Activated CD4-positive, alpha-beta T cell treated with anti-CD3 and anti-CD28 coated beads, Interleukin-2, Interleukin-6, amounts not matched to agents 100 ng/mL and 50 ng/mL, durations not matched to agents 16 hours and 8 hours (primary cell): ENCODE measurements at places on chromosomes 1 and 21.

DNA sequence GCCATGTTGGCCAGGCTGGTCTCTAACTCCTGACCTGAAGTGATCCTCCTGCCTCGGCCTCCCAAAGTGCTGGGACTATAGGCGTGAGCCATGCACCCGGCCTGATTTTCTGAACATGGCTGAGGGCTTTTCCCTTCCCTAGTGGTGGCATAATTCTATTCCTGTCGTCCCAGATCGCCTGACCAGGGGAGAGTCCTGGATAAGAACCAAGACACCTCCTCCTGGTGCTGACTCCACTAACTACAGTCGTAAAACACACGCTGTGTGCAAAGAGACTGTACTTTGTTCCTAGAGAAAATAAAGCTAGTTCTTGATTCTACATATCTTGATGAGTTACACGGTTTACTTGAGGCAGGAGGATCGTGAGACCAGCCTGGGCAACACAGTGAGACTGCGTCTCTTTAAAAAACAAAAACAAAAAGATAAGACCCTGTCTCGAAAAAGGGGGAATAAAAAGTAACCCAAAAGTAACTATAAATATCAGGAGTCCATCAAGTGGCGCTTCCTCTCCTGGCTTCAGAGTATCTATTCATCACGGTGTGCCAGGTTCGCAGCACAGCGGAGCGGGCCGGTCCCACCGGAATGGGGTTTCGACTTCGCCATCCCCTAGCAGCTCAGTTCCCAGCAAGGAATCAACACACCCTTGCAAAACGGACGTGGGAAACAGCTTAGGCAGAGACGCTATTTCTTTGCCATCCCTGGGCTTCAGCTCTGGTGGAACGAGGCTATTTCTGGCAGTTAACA is 973 bp downstream of the SDF4 start:
- peak; percentile 36 for DNase-seq

GRCh38 chr1:230919207-230919606 is 50.9 kb upstream of the C1orf198 start:
- no peak for DNase-seq

DNA sequence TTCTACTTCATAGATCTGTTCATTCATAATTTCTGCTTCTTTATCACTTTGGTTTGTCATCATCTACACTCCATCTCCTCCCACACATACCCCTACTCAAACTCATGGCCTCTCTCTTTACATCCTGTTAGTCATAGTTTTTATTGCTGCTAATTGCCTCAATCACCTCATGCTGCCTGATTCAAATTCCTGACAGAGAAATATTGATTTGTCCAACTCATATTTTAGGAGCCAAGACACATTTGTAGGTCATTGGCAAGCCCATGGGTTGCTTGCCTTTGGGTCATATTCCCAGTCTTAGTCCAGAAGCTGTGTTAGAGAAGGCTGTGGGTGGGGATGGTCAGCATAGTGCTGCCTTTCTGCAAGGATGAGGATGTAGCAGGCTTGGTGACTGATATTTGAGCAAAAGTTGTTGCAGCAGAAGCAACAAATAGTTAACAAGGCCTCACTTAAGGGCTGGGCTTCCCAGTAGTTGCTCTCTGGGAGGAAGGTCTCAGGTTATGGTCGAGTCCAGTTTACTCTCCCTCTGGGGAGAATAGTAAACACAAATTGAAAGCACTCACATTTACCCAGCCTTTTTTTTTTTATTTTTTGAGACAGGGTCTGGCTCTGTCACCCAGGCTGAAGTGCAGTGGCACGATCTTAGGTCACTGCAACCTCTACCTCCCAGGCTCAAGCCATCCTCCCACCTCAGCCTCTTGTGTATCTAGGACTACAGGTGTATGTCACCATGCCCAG is 22.4 kb upstream of the EPS15 start:
- no peak for DNase-seq

GRCh38 chr1:164863056-164863455 is 304.1 kb downstream of the PBX1 start:
- no peak for DNase-seq

DNA sequence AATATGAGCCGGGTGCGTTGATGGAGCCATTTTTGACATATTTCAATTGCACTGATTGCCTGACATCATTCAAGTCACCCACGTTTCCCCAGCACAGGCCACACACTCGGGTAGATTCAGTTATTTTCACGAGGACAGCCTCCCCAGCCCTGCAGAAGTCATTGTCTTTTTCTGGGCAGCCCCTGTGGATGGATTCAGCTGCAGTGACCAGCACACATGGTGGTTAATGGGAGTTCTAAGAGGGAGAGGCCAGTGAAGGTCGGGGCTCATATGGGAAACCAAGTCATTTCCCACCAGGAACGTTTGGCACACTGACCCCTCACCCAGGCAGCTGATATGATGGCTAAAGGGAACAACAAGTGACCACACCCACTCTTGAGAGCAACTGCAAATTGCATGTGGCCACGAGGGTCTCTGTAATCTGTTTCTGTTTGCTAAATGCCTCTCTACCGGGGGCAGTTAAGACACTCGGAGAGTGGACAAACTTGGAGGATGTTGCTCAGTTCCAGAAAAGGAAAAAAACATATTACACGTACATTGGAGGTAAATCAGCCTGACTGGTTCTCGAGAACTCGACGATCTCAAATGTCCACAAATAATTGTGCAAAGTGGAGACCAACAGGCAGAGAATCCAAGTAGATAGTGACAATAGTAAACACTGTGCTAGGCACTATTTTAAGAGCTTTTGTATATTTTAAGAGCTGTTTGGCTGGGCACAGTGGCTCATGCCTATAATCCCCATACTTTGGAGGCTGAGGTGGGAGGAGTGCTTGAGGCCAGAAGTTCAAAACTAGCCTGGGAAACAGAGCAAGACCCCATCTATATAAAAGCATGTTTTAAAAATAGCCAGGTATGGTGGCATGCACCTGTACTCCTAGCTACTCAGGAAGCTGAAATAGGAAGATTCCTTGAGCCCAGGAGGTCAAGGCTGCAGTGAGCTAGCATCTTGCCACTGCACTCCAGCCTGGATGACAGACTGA is 167.2 kb upstream of the IRF2BP2 start:
- no peak for DNase-seq

DNA sequence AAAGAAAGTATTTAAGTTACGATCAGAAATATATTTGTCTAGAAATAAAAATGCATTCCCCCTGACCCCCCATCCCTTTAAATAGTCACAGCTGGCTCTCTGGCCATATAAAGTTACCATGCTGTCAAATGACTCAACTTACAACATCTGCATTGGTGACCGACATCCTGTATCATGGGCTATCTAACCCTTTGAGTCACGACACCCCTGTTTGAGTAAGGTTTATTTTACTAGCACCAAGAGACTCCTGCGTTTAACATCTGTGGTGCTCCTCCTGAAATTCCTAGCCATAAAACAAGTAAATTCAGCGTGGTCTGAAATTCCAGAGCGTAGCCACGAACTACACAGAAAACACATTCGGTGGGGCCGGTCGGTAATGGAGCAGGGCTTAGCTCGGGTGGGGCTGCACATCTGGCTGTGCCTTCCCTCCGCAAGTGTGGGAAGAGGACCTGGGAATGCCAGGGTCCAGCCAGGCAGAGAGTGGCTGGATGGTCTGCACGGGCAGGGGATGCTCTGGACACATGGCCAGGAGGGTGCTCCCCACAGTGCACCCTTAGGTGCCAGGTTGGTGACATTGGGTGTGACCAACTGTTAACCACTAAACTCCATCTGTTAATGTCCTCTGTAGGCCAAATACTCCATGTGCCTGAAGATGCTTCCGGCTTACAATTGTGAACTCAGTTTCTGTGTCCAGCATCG is 53.0 kb upstream of the CLDN14 start:
- DNase-seq, result no peak

DNA sequence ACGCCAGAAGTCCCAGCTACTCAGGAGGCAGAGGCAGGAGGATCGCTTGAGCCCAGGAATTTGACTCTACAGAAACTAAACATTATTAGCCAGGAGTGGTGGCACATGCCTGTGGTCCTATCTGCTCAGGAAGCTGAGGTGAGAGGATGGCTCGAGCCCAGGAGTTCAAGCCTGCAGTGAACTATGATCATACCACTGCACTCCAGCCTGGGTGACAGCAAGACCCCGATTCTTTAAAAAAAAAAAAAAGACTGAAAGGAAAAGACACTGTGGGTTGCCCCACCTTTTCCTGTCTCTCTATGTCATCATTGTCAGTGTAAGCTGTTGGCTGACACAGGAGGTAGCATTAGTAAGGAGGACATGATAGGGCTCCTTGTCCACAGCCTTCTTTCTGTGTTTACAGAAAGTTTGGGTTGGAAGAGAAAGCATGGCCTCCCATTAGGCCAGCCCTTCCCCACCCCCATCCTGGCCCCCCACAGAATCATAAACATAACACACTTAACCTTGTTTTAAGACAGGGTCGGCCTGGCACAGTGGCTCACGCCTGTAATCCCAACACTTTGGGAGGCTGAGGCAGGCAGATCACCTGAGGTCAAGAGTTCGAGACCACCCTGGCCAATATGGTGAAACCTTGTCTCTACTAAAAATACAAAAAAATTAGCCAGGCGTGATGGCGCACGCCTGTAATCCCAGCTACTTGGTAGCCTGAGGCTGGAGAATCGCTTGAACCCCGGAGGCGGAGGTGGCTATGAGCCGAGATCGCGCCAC is 20.6 kb upstream of the RCAN3 start:
- DNase-seq, result peak; percentile 58

GRCh38 chr1:1629430-1630190 is 2.4 kb upstream of the MMP23B start:
- DNase-seq, result peak; percentile 64

GRCh38 chr21:19523746-19524145 is 1120.2 kb upstream of the TMPRSS15 start:
- DNase-seq, result no peak

DNA sequence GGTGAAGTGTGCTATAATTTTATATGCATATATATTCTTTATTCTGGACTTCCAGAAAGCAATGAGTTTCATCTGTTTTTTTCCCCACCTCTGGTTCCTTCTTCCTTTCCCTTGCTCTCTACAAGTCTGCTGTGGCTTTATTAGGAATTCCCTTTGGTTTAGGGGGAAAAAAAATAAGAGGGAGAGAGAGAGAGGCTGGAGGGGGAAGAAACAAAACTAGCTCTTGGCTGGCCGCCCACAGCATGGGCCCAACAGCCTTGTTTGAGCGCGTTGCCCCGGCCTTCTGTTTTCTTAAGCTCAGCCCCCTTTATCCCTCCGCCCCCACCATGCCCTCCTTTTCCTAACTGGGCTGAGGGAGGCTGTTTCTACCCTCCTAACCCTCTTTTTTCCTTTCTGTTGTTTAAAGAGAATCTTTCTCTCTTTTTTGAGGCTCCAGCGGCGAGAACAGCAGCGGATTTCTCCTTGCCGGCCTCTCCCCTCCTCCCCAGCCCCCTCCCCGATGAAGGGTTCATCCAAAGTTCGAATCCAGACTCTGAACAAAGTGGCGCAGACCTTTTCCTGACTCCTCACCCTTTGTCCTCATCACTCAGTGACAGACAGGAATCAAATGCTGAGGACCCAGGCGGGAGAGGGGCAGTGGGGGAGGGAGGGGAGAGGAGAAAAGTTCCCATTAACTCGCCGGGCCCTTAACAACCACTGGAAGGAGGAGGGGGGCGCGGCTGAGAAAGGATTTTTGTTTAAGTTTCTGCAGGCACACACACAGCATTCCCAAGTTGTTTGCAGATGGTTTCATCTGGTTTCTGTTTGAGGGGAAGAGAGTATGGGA is 29.7 kb downstream of the PBX1 start:
- DNase-seq, result no peak

- no peak for DNase-seq
Observed at GRCh38 chr1:157562515-157562914, 10.2 kb upstream of the FCRL5 start.

GRCh38 chr21:25871566-25871965 is 136.8 kb downstream of the GABPA start:
- DNase-seq, result no peak

GRCh38 chr1:24199291-24199900 is 12.3 kb upstream of the IFNLR1 start:
- DNase-seq, result peak; percentile 80

DNA sequence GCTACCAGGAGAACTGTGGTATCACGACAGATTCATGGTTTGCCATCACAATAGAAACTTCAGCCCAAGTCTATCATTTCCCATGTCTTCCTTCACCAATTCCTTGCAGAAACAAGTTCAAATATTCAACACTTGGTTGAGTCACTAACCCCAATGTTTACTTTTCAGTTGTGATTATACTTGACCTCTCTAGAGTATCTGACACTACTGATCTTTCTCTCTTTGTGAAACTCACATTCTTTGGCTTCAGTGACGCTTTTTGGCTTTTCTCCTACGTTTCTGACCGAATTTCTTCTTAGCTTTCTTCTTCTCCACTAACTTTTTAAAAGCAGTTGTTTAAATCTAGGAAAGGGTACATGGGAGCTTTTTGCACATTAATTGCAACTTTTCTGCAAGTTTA is 48.8 kb upstream of the HMGB4 start:
- no peak for DNase-seq

DNA sequence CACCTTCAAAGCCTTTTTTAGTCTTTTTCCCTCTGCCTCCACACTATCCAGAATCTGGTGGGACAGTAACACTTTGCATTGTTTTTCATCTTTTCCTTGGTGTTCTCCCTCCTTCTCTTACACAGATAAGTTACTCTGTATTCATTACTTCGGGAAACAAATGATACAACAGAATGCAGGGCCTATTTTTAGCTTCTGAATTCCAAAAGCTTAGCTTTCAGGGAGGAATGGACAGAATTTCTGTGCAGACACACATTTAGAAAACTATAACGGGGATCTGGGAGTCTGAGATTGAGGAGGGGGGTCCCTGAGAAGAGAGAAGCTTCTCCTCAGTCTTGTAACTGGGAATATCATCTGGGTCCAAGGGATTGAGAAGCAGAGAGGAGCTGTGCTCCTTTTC is 3.5 kb upstream of the STK40 start:
- DNase-seq, result no peak

DNA sequence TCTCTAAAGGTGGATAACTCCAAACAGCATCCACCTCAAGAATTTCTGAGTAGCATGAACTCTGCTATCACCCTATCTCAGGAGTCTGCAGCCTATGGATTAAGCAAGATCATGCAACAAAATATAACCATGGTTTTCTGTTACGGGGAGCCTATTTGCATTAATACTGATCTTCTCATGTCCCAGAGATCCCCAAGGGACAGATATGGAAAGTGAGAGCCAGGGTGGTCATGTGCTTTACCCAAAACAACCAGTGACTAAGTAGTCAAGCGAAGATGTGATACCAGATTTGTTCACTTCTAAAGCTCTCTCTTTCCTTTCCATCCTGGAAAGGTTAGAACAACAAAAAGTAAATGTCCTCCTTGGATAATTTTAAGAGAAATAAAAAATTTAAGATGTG is 125.1 kb downstream of the PRRX1 start:
- DNase-seq, result no peak

DNA sequence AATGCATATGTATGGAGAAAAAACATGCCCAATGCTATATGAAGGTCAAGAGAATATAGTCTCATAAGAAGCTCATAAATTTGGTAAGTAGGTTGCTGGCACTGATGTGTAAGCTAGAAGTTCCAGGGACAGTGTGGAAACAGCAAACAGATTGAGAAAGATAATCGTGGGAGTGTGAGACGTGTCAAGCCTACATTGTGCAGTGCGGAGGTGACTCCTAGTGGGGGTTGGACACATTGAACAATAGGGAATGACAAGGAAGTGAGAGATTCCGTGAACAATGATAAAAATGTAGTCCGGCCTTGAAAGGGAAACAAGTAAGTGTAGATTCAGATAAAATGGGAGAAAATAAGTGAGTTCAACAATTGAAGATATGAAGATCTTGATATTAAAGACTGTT is 788.4 kb upstream of the PRMT6 start:
- DNase-seq, result no peak

GRCh38 chr1:153929426-153929825 is 6.7 kb upstream of the GATAD2B start:
- no peak for DNase-seq

- no peak for DNase-seq
Observed at GRCh38 chr1:160207118-160207650, 2.0 kb downstream of the PEA15 start.
